ENCODE measurements at places on chromosomes 6 and 20. TPM values are rescaled to one million over a fixed set of nuclear protein-coding genes. Genes with fewer than 3 reads are reported as not detected.

Gene FITM2
- total RNA-seq = 4.7 TPM

Gene MBOAT1
- 3.8 TPM for total RNA-seq

Gene ADGB
- not detected for total RNA-seq

Gene CPXM1
- 158 TPM for total RNA-seq

Gene RSPH3
- total RNA-seq = 8.2 TPM

Gene GJA1
- 95.6 TPM for total RNA-seq

Gene CRISP2
- total RNA-seq = under 0.01 TPM

Gene PRDM1
- total RNA-seq = 0.38 TPM

Gene PAK5
- total RNA-seq = not detected

Gene CFAP61
- 0.25 TPM for total RNA-seq

Gene BACH2
- 4.4 TPM for total RNA-seq

Gene MRPL2
- 35.0 TPM for total RNA-seq

Gene TMC2
- not detected for total RNA-seq

Gene NT5DC1
- total RNA-seq = 6.1 TPM

Gene SNAP25
- total RNA-seq = 1.9 TPM

Gene TBXT
- total RNA-seq = not detected

Gene C6orf132
- total RNA-seq = 22.6 TPM

Gene CTAGE9
- total RNA-seq = not detected

Gene TMEM244
- total RNA-seq = not detected

Gene FRK
- 1.6 TPM for total RNA-seq

Gene SLC17A1
- 0.25 TPM for total RNA-seq

Gene SLC17A3
- total RNA-seq = 0.89 TPM

Gene PRND
- total RNA-seq = not detected

Gene TPBG
- total RNA-seq = 51.3 TPM

Gene MOCS3
- total RNA-seq = 6.6 TPM

Gene GPRC6A
- not detected for total RNA-seq

Gene ERVFRD-1
- total RNA-seq = not detected

Gene BPI
- 0.33 TPM for total RNA-seq

Gene PI16
- not detected for total RNA-seq

Gene TMEM170B
- total RNA-seq = 0.65 TPM

Gene NKAIN4
- 213 TPM for total RNA-seq

Gene DEFB132
- not detected for total RNA-seq

Gene MUC22
- not detected for total RNA-seq

Gene TRAM2
- 36.8 TPM for total RNA-seq

Gene ANKRD6
- total RNA-seq = 3.5 TPM

Gene JAG1
- 42.5 TPM for total RNA-seq

Gene CENPW
- 3.9 TPM for total RNA-seq

Gene SLCO4A1
- 2.2 TPM for total RNA-seq

Gene MROH8
- 0.33 TPM for total RNA-seq

Gene IL17F
- not detected for total RNA-seq

Gene TINAG
- total RNA-seq = 0.16 TPM

Gene MLIP
- total RNA-seq = 0.25 TPM

Gene HAO1
- not detected for total RNA-seq

Gene ADGRF1
- total RNA-seq = 0.76 TPM

Gene MMP24
- 63.9 TPM for total RNA-seq

Gene MCCD1
- not detected for total RNA-seq

Gene EYS
- not detected for total RNA-seq

Gene C20orf144
- total RNA-seq = not detected

Gene SLC22A16
- total RNA-seq = not detected

Gene C6orf141
- total RNA-seq = 9.1 TPM

Gene C6orf15
- total RNA-seq = 0.13 TPM

Gene EMILIN3
- total RNA-seq = 7.6 TPM

Measured in mesangial cell (primary cell).